ENCODE measurements at places on chromosomes 1 and 21.

DNA sequence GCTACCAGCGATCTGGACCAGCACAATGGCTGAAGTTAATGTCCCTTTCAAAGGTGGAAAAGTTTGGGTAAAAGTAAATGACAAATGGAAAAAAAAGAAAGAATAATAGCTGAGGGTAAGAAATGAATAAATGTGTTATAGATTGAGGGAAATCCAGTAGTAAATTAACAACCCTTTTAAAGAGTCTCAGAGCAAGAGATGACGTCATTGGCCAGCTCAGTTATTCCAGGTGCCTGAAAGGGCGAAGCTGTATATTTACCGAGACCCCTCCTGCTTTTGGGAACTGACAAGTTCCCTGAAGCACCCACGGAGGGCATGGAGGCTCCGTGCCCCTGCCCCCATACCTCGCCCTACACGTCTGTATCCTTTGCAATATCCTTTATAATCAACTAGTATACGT, 40.5 kb upstream of the KCNJ6 start:
- no peak for DNase-seq

DNA sequence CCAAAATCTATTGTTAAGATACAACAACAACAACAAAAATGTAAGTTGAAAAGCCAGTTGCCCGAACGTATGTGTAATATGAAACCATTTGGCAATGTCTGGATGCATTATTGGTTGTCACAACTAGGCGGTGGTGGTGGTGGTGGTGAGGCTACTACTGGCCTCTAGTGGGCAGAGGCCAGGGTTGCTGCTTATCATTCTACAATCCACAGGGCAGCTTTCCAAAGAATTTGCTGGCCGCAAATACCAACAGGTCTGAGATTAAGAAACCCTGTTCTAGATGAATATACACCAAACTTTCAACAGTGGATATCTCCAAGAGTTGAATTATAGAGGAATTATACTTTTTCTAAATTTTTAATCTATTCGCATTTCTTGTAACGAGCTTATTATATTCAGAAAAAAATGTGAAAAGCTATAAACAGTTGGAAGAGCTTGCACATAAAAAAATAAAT, 26.8 kb upstream of the ZNF697 start:
- DNase-seq, result no peak

- DNase-seq, result peak; percentile 27
These were observed 35.9 kb downstream of the CNST start for GRCh38 chr1:246602194-246602593.

DNA sequence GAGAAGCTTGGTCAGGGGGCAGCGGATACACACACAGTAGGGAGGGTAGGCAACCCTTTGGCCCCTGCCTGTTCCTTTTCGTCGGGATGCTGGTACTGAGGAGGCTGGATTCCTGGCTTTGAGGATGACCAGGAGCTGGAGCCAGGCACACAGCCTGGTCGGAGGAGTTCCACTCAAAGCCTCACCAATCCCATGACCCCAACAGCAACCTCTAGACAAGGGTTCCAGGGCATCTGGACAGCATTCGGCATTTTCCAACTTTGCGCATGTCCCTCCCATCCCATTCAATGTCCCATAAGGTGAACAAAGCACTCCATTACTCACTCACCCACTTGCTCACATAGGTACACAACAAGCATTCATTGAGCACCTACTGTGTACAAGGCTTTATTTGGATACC, 42.6 kb upstream of the HMGB4 start:
- DNase-seq, result no peak

GRCh38 chr1:159778266-159778665, 2.5 kb upstream of the DUSP23 start:
- DNase-seq, result no peak

DNA sequence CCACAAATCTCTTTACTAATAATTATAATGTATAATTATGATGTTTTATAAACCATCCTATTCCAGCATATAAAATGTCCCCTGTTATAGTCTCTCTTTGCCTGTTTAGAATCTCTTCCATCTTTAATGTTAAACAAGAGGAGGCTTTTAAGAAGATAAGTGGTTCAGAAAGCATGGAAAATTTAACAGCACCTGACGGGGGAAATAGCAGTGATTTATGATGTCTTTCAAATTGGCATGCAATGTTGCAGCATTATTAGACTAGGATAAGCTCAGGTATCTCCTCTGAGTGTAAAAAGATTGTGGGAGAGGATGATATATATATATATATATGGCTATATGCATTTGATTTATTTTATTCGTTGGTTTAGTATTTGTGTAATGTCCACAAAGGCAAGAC, 24.4 kb downstream of the GIPC2 start:
- no peak for DNase-seq

DNA sequence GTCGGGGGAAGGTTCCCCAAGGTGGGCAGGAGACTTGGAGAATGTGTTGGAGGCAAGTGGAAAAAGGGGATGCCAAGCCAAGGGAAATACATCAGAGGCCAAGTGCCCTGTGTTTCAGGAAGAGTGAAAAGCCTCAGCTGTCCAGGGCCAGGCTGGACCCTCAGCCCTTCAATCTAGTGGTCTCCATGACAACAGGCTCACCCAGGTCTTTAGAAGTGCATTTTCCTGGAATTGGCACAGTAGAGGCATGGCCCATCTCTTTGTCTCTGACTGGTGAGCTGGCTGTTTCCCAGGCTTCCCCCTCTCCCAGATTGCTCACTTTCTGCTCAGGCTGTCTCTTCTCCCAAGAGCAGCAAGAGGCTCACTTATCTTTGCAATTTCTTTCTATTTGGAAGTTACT, 10.4 kb upstream of the RHBG start:
- no peak for DNase-seq

DNA sequence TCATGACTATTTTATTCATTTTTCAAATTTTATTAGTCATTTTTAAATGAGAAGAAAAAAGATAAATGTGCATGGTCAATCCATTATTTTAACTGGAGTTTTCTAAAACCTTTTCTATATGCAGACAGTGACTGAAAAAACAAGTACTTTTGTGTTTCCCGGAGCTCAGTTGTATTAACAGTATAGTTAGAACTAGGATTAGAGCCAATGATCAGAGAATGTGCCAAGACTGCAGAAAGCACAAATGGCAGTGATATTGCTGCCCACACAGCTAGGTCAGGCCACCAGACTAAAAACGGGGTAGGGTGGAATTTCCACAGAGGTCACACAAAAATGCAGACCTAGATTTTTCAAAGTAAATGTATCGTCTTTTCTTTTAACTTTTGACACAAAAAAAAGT, 163.1 kb upstream of the GRIK3 start:
- DNase-seq, result no peak
